ENCODE measurements at places on chromosomes 6 and 20.

DNA sequence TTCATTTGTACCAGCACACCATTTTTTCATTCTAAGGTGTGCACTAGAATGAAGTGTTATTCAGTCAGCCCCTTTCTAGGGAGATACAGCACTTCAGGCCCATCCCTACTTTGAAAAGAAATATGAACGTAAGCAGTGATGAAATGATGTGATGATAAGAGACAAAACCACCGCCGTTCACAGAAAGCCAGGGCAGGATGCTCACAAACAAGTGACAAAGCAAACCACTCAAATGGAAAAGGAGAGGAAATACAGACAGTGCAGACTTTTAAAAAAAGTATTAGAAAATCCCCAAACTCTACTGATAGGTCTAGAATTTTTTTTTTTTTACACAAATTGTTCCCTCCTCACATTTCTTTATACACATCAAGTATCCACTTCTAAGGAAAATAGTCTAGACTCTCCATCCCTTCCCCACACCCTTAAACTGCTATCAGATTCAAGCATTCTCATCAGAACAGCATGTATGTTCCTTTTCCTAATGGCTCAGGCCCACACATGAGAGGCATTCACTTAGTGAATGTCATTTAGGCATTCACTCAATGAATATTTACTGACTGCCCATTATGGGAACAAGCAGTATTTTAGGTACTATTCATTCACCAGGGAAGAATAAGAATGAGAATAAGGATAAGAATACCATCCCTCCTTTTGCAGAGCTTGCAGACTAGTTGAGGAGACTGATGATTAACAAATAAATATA lies 243.5 kb downstream of the GMPR start:
- DNase-seq = no peak

- DNase-seq = no peak
Measured at GRCh38 chr6:69980624-69981023, 114.3 kb downstream of the COL19A1 start.

DNA sequence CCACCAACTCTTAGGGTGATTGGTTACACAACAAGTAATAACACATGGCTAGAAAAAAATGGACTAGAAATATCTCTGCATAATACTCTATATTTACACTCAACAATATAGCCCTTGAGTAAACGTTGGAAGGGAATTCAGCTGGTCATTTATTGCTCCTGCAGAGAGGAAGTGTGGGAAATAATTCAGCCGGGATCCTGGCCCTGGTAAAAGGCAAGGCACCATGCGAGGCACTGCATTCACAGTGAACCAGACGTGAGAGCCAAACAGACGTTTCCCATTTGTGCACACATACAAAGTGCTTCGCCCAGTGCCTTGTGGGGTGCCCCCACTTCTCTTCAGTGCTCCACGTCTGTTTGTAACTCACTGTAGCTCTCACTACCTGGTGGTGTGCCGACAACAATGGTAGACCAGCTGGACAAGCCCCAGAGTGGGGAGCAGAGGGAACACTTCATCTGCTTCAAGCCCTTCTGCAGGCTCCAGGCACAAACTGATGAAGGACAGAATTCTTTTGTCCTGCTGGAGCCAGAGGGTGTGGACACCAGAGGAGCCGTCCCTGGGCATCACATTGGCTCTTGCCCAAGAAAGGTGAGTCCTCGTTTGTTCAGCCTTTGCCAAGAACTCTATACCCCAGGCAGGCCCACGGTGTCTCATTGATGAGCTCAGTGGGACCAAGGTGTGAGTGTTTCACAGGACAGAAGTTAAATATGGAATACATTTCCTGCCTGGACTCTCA lies 18.8 kb downstream of the SYNDIG1 start:
- DNase-seq = no peak

DNA sequence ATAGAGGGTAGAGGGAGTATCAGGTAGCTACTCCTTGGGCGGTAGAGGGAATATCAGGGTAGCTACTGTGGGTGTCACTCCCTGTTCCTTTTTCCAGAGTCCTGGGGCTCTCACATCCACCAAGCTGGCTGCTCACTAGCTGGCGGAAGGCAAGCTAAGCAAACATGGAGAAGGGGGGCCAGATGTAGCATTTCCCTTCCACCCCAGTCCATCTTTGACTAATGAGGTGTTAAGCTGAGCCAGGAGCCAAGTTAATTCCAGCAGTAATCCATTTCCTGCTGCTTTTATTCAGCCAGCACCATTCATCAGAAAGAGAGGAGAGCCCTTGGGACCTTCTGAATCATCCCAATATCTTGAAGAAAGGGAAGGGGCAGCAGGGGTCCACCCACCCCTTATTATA lies 330.0 kb downstream of the ZFAND3 start:
- DNase-seq = no peak

DNA sequence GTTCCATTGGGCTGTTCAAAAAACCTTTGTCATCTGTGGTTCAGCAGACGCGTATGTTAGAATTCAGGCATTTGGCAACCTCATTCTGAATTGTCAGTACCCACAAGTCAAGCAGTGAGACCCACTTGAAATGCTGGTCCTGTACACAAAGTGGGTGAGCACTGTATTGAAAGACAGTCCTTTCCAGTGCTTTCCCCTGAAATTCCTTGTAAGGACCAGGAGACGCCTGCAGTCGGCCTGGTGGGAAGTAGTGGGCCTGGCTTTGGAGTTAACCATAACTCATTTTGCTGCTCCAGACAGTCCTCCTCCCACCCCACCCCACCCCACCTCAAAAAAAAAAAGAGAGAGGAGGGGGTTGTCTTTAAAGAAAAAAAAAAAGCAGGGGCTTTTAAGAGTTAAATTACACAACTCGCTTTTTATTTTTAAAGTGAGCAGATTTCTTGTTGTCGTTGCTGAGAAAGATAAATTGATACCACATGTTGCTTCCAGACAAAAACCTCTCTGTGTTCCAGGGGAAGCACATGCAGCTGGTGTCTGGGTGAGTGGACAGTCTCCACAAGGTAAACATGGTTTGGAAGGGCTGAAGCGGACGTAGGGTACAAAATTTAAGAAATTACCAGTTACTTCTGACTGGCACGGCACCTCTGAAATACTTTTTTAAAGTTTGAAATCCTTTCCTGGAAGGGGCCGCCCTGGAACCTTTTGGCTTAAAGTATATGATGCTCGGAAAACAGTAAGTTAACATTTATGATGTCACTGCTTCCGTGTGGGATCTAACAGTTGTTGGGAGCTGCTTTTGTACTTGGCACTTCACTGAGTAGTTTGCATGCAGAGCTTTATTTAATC lies 95.3 kb downstream of the FOXO3 start:
- DNase-seq = peak; percentile 59

DNA sequence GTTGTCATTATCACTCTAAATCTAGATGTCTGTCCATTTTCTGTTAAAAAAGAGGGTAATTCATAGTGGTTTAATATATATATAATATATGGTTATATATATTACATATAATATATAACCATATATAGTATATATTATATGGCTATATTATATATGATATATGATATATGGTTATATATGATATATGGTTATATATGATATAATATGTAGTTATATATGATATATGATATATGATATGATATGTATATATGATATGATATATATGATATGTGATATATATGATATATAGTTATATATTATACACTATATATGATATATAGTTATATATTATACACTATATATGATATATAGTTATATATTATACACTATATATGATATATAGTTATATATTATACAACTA lies 8.6 kb downstream of the OR2A4 start:
- DNase-seq = no peak

Measured in AG09319 (cell line).